H54 (cell line): ENCODE measurements at places on chromosomes 7 and 10.

GRCh38 chr7:134755422-134756022, 23.9 kb upstream of the CALD1 start:
- no peak for DNase-seq

GRCh38 chr7:30896036-30896435, 15.6 kb upstream of the AQP1 start:
- no peak for DNase-seq

GRCh38 chr7:154598864-154599263, 404.1 kb downstream of the PAXIP1 start:
- no peak for DNase-seq

GRCh38 chr10:71077796-71078453, 134.4 kb upstream of the UNC5B start:
- DNase-seq, result no peak

GRCh38 chr7:13988731-13989125, 738 bp downstream of the ETV1 start:
- DNase-seq, result no peak

DNA sequence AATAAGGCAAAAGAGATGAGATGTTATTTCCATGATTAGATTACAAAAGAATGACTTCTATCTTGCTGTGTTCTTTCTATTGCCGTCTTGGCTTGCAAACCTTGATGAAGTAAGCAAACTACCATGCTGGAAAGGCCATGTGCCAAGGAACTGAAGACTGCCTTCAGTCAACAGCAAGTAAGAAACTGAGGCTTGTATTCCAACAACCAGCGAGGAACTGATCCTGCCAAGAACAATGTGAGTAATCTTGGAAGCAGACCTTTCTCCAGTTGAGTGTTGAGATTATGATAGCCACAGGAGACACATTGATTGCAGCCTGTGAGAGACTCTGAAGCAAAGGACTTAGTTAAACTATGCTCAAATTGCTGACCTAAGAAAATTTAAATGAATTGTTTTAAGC, 164.6 kb upstream of the GRM3 start:
- DNase-seq, result no peak

DNA sequence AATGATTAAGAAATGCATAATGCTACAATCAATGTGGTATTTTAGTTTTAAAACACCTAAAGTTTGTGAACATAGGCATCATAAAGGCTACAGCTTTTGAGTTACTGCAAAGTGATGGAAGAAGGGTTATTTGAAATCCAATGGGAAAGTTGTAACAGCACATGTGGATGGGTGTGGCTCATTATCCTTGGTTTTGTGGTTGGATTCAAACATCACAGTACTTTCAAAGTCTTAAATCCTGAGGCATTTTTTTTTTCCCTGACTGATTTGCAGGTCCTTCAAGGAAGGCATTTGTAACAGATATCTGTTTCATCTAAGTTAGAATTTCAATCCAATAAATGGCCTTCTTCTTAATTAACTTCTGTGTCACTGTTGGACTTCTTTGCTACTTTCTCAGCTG, 9.8 kb upstream of the SHTN1 start:
- DNase-seq, result no peak
